ENCODE measurements at places on chromosomes 12 and 14.

DNA sequence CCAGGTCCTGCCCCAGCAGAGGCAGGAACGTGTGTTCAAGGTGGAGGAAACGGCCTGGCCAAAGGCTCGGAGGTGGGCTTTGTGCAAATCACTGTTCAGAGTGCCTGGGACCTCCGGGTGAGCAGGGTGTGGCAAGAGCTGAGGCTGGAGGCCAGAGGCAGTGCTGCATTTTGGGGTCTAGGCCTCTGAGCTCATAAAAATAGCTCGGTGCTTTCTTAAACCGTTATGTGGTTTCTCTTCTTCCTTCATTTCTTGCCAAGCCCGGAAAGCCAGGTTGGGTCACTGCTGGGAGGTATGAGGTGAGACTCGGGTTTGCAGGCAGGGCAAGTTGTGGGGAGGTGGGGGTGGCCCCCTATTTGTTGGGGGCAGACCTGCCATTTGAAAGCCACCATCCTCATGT is 178.8 kb upstream of the MYL2 start:
- DNase-seq: no peak

GRCh38 chr12:87142342-87142741 is 886.2 kb upstream of the MGAT4C start:
- no peak for DNase-seq

DNA sequence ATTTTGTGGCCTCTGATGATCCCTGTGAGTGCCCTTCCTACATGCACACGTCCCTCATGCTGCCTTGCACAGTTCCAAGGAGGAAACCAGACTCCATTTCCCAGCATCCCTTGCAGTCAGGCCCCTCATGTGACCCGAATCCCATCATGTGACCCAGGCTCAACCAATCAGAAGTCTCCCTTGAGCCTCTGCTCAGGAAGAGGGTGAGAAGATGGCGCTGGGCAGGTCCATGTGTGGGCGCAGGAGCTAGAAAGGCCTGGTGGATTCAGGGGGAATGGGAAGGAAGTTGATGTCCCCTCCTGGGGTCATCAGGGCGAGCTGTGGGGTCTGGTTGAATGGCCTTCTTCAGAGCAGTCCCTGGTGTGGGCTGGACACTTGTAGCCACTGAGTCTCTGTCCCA is 240.5 kb downstream of the ADGRD1 start:
- no peak for DNase-seq

DNA sequence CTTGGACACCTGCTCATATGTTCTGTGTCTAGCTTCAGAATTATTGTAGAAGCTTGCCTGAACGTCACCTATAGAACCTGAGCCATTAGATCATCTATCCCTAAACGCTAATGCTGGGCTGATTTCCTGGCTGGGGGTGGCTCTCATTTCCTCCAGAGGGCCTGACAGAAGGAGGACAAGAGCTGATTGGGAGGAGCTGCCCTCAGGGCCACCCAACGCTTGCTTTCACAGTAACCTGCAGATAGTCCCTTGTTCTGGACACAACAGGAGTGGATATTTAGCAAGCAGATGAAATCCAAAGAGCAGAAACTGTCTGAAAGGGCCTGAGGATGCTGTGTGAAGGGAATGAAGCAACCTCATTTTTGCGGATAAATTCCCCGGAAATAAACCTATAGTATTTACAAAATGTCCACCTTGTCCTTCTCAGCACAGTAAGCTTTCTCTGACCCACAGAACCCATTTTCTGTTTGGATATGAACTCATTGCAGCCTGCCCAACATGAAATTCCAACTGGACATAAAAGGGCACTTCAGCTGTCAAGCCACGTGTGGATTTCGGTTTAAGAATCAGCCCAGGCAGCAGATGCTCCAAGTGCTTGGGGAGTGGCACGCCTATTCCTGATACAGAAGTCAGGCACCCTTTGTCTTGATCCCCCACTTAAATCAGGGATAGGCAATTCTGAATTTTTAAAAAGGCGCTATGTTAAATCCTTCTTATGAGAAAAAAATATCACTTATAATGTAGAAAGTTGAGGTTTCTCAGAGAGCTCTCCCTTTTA is 32.8 kb upstream of the TUBA1C start:
- DNase-seq: no peak

DNA sequence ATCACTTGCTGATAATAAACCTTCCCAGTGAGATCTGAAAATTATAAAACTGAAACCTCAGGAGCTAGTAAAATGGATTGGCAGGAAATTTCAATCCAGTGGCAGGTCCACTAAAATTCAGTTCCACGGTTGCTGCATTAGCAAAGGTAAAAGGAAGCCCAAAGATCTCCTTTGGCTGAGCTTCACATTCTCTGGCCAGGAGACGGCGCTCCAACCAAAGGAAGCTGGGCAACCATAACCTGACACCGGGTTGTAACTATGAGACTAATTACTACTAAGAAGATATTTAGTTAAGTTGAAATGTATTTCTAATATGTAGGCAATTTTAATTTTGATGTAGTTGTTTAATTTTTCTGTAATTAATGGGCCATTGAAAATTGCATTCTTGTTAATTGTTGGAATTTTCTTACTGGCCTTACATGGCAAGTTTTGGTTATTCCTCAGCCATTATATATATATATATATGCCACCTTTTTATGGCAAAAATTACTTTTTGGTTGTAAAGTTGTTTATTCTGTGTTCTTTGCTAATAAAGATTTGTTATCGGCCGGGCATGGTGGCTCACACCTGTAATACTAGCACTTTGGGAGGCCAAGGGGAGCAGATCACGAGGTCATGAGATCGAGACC is 17.0 kb downstream of the OR8S1 start:
- peak; percentile 23 for DNase-seq

DNA sequence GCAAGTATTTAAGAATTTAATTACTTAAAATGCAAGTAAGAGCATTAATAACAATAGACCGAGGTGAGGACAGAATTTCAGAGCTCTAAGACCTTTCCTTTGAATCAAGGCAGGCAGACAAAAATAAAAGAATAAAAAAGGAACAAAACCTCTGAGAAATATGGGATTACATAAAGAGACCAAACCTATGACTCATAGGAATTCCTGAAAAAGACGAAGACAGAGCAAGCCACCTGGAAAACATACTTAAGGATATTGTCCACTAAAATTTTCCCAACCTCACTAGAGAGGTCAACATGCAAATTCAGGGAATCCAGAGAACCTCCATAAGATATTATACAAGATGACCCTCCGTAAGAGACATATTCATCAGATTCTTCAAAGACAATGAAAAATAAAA is 325.1 kb downstream of the AEBP2 start:
- DNase-seq: no peak

- no peak for DNase-seq
Measured at GRCh38 chr12:21776175-21776574, 1.7 kb upstream of the KCNJ8 start.

GRCh38 chr12:27305673-27306456 is 26.8 kb upstream of the BMAL2 start:
- no peak for DNase-seq

DNA sequence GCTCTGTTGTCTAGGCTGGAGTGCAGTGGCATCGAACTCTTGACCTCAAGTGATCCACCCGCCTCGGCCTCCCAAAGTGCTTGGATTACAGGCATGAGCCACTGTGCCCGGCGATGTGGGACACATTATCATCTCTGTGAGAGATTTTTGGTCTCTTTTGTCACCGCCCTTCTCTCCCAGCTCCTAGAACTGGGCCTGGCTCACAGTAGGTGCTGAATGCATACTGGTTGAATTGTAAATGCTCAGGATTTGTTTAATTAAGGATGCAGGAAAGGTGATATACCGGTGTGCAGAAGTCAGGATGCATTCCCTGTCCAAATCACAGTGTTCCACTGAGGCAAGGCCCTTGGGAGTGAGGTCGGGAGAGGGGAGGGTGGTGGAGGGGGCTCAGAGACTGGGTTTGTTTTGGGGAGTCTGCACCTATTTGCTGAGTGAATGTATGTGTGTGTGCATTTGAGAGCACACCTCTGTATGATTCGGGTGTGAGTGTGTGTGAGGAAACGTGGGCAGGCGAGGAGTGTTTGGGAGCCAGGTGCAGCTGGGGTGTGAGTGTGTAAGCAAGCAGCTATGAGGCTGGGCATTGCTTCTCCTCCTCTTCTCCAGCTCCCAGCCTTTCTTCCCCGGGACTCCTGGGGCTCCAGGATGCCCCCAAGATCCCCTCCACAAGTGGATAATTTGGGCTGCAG is 1.0 kb upstream of the KRT18 start:
- DNase-seq: no peak

DNA sequence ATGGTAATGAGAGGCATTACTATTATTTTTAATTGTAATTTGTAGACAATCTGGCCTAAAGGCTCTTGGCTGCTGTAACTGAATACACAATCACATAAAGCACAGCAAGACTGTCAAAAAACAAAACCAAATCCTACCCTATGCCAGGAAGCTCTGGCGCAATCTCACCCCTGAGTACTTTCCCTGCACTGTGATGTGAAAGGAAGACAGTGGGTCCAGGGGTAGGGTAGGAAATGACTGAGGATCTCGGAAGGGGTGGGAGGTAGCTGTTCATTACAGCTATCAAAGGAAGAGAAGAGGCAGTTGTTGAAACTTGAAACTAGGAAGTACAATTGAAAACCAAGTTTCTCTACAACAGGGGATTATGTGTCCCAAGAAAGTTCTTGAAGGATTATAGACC is 202.8 kb downstream of the ANO2 start:
- DNase-seq: no peak

DNA sequence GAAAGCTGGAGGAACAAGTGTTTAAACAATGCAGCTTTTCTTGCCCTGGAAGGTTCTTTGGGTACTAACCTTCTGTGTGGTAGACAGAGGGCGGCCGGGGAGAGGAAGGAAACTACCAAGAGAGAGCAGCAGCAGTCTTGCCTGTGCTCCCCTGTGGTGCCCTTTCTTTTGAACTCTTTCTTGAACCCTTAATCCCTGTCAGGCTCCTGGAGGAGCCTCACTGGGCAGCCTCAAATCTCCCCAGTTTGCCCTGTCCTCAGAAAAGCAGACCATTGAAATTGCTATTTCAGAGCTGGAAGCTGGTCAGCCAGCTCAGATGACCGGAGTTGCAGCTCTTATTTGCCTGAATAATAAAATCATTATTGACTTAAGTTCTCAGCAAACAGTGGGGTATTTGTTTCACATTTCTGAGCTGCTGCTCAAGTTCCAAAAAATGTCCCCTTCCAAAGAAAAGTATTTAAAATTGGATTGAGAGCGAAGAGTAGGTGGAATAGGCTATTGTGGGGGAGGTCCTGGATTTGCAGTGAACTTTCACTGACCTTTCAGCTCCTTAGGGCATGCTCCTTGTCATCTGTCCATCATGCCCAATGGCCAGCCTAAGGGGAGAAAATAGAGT is 42.1 kb upstream of the RNASE3 start:
- DNase-seq: no peak

DNA sequence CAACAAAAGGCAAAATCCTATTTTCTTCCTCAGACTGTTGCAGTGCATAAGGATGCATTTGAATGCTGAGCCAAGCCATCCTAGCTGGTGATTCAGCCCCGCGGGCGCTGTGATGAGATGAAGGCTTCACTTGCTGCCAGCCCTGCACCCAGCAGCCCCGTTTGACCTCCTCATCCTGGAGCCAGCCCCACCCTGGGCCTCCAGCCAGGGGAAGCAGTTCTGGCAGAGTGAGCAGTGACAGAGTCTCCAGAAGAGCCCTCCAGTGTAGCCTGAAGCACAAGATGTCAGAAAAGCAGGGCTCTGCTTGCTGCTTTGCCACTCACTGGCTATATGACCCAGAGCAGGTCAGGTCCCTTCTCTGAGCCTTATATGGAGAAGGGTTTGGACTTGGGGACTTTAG is 96.2 kb upstream of the HSPB8 start:
- DNase-seq: no peak

DNA sequence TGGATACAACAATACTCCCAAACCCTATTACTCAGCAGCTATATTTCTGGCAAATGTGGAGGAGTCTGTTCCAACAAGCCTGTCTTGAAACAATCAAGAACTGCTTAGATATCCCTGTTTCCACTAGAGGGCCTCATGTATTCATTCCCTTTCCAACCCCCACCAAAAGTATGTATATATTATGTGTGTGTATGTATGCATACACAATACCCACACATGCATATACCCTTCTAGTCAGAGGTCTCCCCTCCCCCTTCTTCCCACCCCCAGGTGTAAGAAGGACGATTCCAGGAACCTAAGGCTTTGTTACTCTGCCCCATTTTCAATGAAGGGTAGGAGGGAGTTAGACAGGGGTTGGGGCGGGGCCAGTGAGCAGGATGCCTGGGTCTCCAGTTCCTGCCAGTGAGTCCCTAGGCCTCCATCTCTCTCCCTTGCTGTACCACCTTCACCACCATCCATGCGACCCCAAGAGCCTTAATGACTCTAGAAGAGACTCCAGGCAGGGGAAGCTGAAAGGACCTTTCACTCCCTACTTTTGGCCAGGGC is at the start of gene DGKA:
Gene DGKA, plus strand, starts transcription at position 392 of the 546 bp plus-strand sequence. CDS start 5,342 bp downstream, outside the sequence.
- DNase-seq: peak; percentile 78

- DNase-seq: no peak
Measured at GRCh38 chr12:128662101-128662500, 161.7 kb downstream of the SLC15A4 start.

- DNase-seq: no peak
Measured at GRCh38 chr14:75793806-75794205, 132.8 kb downstream of the TTLL5 start.

- DNase-seq: no peak
Measured at GRCh38 chr12:58588770-58589169, 331.5 kb downstream of the LRIG3 start.

- no peak for DNase-seq
Measured at GRCh38 chr12:21561158-21561557, 35.1 kb downstream of the SPX start.

GRCh38 chr12:11601647-11602046 is 47.8 kb upstream of the ETV6 start:
- DNase-seq: no peak

- no peak for DNase-seq
Measured at GRCh38 chr12:80941916-80942315, 4.2 kb upstream of the LIN7A start.

- DNase-seq: no peak
Measured at GRCh38 chr14:59507063-59507751, 22.9 kb downstream of the JKAMP start.

- no peak for DNase-seq
Measured at GRCh38 chr12:59010941-59011340, 90.6 kb upstream of the LRIG3 start.

- DNase-seq: no peak
Measured at GRCh38 chr12:93990832-93991803, 157.3 kb upstream of the PLXNC1 start.

- DNase-seq: no peak
Measured at GRCh38 chr12:120366845-120367232, 2.1 kb downstream of the MSI1 start.

GRCh38 chr12:52907092-52907810 is 2.4 kb upstream of the KRT8 start:
- no peak for DNase-seq

GRCh38 chr12:55642267-55642666 is 5.6 kb downstream of the OR10P1 start:
- no peak for DNase-seq

GRCh38 chr14:51963286-51963685 is 26.1 kb upstream of the RTRAF start:
- DNase-seq: no peak

Data from activated CD4-positive, alpha-beta T cell treated with anti-CD3 and anti-CD28 coated beads for 24 hours (primary cell).